ENCODE measurements at places on chromosomes 11 and 22.

GRCh38 chr11:44301564-44302271 is 8.2 kb downstream of the ALX4 start:
- no peak for DNase-seq

GRCh38 chr11:85133636-85134035 is 493.5 kb downstream of the DLG2 start:
- no peak for DNase-seq

DNA sequence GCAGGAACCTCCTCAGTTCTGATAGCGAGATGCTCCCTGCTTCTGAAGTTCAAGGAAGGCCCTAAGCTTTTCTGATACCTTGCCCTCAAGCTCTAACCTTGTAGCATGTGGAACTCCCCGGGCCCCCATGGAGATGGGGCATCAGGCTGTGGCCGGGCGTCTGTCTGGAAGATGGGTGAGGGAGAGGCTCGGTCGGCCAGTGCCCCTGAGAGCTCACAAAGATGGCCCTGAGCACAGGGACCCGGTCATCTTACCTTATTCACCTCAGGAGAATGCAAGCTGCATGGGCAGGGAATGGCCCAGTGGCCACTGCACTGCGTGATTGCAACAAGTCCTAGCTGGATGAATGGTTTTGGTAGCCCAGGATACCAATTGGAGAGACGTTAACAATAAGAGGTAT is 830.3 kb downstream of the TBC1D22A start:
- no peak for DNase-seq

DNA sequence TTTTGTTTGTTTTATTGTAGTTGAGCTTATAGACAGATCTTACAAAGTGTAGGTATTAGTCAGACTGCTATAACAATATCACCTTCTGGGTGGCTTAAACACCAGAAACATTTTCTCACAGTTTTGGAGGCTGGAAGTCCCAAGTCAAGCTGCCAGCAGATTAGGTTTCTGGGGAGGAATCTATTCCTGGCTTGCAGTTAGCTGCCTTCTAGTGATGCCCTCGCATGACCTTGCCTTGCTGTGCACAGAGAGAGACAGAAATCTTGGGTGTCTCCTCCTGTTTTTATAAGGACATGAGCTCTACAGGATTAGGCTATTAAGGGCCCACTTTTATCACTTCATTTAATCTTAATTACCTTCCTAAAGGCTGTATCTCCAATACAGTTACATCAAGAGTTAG is 1635.2 kb downstream of the FAM181B start:
- no peak for DNase-seq

DNA sequence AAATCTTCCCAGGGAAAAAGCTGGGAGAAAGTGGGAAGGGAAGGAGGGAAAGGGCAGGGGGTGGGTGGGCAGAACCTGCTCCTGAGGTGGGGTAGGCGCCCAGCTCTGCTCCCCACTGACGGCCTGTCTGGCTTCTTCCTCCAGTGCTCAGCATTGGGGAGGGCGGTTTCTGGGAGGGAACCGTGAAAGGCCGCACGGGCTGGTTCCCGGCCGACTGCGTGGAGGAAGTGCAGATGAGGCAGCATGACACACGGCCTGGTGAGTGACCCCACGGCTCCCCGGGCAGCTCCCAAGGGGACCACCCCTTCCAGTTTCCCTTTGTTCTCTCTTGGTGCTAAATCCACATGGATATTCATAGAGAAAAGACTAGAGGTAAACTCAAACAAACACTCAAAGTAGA is 25.9 kb downstream of the SHANK3 start:
- DNase-seq, result no peak

GRCh38 chr11:116177521-116178210 is 595.1 kb downstream of the BUD13 start:
- DNase-seq, result no peak

GRCh38 chr11:113351480-113351879 is 36.1 kb upstream of the ANKK1 start:
- DNase-seq, result no peak

DNA sequence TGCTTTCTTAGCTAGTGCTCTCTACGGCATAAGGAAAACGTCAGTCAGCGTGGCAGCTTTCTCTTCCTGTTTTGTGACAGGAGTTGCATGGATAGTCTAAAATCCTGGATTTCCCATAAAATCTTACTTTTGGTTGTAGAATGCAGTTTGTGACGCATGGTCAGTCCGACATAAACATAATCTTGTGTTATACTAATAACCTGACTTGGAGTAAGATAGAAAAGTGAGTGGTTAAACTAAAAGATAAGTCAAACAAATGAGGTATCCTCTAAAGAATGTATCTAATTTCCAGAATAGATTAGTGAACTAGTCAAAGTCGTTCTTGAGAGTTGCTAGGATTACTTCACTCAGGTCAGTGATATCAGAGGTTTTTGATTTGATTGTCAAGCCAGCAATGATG is 157.6 kb downstream of the PGR start:
- peak; percentile 21 for DNase-seq

DNA sequence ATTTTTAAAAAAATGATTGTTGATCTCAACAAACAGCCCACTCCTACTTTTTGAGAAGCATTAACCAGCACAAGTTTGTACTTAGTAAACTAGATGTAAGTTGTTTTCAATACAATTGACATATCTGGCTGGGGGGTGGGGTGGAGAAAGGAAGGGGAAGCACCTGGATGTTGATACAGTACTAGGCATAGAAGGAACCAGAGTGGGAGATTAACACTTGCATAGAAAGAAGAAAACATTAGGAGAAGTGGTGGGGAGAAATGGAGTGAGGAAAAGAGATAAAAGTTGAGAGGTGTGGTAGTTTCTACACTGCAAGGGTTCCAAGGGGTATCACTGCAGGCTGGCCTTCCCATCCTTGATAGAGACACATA is 10.6 kb upstream of the GAB2 start:
- DNase-seq, result no peak

GRCh38 chr11:117950301-117950700 is 21.1 kb upstream of the TMPRSS13 start:
- DNase-seq, result no peak

- DNase-seq, result no peak
Measured at GRCh38 chr22:19419464-19420178, 11.9 kb downstream of the HIRA start.

DNA sequence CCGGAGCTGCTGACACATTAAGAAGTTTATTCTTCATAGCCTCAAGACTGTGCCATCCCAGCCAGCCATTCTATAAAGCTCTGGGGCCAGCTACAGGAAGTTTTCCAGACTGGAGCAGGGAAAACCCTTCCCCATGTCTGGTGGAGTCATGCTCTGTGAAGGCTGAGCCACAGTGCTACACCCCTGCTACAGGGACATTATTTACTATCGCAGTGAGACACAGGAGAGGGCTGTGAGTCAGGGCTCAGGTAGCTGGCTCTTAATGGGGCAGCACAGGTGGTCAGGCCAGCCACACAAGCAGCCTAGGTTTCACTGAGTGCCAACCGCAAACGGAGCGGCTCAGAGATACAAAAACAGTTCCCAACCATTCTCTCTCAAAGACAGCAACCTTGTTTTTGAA is 12.1 kb downstream of the HPS4 start:
- DNase-seq, result peak; percentile 27

DNA sequence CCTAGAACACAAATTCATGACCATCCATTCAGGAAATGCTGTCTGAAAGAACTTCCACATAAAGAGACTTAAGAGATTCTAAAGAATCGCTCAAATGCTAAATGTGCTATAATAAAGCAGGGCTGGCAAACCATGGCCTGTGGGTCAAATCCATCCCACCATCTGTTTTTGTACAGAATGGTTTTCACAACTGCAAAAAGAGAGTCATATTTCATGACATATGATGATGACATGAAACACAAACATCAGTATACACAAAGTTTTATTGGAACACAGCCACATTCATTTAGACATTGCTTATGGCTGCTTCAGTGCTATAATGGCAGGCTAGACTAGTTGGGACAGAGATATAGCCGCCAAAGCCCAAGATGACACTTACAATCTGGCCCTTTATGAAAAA is 85.1 kb downstream of the RRAS2 start:
- DNase-seq, result no peak

GRCh38 chr11:69582756-69583467 is 58.0 kb upstream of the CCND1 start:
- DNase-seq, result no peak

DNA sequence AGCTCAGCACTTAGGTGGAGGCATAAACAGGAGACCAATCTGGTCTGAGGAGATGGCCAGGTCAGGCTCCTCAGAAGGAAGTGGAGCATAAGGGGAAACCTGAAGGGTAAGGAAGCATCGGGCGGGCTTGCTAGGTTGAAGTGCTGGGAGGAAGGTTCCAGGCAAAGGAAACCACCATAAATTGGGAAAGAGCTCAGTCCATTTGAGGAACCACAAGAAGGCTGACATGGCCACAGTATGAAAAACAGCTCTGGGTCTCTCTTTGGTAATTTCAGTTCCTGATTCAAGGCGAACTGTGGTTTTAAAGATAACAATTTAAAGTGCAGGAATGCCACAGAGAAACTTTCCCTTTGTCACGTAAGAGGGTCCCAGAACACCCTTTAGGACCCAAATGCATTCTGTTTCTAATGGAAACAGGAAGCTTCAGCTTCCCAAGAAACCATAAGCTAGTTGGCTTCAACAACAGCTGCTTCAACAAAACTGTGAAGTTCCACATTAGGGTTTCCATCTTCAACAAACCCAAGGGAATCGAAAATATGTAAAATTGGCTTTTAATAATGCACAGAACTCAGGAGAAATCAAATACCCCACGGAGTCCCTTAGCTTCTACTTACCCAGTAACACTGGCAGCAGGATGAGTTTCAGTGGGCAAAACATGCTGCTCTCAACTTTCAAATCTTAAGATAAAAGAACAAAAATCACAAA is 10.4 kb downstream of the JAML start:
- DNase-seq, result no peak

GRCh38 chr11:76610371-76610770 is 60.2 kb downstream of the LRRC32 start:
- no peak for DNase-seq

DNA sequence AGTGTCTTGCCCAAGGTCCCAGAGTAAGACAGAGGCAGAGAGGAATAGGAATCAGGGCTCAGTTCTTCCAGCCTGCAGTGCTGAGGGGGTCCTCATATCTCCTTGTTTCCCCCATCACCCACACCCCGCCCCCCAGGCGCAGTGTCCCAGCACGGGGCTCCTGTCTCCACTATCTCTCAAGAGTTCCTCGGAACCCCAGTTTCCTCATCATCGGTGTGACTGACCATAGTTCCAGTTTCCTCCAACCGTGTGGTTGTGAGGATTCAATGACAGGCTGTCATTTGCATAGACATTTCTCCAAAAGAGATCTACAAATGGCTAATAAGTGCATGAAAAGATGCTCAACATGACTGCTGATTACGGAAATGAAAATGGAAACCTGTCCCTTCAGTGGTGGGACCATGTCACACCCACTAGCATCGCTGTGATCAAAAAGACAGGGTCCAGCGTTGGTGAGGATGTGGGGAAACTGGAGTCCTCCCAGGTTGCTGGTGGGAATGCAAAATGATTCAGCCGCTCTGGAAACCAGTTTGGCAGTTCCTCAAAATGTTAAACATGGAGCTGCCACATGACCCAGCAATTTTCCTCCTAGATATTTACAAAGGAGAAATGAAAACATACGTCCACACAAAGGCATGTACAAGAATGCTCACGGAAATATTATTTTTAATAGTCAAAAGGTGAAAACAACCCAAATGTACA is 31.8 kb upstream of the PDGFB start:
- no peak for DNase-seq

DNA sequence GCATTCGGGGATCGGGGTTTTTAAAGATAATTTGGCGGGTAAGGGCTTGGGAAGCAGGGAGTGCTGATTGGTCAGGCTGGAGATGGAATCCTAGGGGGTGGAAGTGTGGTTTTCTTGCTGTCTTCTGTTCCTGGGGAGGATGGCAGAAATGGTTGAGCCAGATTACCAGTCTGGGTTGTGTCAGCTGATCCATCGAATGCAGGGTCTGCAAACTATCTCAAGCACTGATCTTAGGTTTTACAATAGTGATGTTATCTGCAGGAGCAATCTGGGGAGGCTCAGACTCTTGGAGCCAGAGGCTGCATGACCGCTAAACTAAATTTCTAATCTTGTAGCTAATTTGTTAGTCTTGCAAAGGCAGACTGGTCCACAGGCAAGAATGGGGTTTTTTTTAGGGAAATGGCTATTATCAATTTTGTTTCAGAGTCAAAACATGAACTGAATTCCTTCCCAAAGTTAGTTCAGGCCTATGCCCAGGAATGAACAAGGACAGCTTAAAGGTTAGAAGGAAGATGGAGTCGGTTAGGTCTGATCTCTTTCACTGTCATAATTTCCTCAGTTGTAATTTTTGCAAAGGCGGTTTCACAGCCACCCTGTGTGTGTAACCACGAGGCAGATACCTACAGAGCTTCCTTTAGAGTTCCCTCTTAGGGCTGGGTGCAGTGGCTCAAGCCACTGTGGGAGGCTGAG is 10.2 kb downstream of the SCGB1A1 start:
- no peak for DNase-seq

DNA sequence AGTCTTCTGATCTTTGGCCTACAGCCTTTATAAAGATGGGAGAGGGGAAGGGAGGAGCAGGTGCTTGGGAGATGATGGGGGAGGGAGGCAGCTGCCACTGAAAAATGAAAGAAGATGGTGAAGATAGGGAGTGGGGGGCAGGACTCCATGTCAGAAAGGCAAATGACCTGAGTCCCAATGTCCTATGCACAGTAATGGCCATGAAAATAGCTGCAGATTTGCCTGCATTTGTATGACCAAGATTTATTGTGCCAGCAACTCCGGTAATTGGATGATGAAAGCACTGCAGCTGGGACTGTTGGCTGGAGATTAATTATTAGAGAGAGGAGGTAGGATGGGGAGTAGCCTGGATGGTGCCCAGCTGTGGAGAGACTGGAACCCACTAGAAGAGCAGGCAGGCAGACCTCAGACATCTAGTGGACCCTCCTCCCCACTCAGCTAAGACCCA is 36.1 kb downstream of the NEU3 start:
- DNase-seq, result no peak

Measured in AG04450 (cell line).